ENCODE measurements at places on chromosomes 3 and 15.

DNA sequence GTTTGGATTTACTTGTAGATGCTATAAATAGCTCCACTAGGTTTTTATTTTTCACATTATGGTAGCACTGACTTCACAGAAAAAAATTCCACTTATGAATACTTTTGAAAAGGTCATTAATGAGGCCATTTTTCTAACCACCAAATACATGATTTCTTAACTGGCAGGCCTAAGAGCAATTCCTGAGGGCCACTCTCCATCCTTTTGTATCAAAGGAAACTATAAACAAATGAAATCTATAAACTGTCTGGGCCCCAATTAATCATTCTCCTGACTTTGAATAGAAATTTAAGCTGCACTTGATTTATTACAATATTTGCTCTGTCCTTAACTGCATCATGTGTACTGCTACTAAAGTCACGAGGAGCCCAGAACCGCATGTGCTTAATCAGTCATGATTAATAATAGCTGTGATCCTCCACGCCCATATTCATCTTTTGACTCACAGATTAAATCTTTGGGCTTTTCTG, 25.1 kb upstream of the MTMR10 start:
- no peak for DNase-seq

- DNase-seq = no peak
Measured at GRCh38 chr3:43919029-43919428, 228.3 kb downstream of the ABHD5 start.

GRCh38 chr3:125608419-125608818, 13.1 kb upstream of the OSBPL11 start:
- no peak for DNase-seq

- DNase-seq = no peak
Measured at GRCh38 chr3:115551016-115551415, 72.3 kb upstream of the GAP43 start.

DNA sequence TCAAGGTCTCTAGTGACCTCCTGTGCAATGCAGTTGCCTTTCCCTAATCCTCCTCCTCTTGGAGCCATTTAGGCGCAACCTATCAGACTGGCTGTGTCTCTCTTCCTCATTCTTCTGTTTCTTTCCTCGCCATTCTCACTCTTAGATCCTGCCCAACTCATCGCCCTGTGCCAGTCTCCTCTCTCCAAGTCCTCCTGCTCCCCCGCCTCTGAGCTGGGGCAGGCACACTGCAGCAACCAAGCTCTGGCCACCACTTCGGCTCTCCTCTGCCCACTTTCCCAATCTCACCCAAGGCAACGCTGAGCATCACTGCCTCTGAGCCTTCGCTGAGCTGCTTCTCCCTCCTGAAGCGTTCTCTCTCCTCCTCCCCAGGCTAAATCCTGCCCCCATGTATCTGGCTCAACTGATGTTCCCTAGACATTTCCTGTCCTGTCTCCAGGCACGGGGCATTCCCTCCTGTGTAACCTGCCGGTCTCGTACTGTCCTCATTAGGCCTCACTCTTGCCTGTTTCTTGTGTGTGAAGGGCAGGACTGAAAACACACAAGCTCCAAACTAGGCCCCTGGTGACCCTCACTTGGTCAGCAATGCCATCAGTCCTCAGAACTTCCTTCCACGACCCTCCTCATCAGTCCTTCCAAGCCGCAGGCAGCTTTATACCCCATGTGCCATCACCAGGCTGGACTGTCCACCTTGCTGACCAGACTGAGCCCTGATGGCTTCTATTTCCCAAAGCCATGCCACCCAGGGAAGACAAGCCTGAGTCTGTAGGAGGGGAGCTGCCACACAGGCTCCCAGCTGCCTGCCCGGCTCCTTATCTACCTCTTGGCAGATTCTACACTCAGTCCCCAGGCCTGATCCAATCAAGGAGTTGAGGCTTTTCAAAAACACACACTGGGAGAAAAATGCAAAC, 85.6 kb downstream of the SEC22A start:
- DNase-seq = no peak
